CD4-positive, alpha-beta T cell treated with Interleukin-21 for 1 hour (primary cell): ENCODE measurements at places on chromosomes 4 and X.

- no peak for DNase-seq
These were observed 51.5 kb upstream of the GPRIN3 start for GRCh38 chr4:89358935-89359638.

GRCh38 chr4:74157154-74157553, 764 bp upstream of the MTHFD2L start:
- no peak for DNase-seq

- no peak for DNase-seq
These were observed 171.4 kb downstream of the AASDH start for GRCh38 chr4:56215901-56216300.

GRCh38 chr4:16694173-16694883, 204.1 kb downstream of the LDB2 start:
- no peak for DNase-seq

- DNase-seq = no peak
These were observed 42.2 kb upstream of the PUDP start for GRCh38 chrX:7190157-7190556.

DNA sequence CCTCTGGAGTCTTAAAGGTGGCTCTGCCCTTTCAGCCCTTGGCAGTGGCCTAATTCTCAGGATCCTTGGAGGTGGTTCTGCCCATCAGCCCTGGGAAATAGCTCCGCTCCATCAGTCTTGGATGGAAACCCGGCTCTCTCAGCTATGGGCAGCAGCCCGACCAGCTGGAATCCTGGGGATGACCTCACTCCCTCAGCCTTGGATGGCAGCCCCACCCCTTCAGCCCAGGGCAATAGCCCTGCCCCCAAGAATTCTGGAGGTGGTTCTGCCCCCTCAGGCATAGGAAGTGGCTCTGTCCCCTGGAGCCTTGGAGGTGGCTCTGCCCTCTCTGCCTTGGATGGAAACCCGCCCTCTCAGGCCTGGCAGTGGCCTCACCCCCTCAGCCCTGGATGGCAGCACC, 127.7 kb downstream of the RBMX2 start:
- DNase-seq = no peak

DNA sequence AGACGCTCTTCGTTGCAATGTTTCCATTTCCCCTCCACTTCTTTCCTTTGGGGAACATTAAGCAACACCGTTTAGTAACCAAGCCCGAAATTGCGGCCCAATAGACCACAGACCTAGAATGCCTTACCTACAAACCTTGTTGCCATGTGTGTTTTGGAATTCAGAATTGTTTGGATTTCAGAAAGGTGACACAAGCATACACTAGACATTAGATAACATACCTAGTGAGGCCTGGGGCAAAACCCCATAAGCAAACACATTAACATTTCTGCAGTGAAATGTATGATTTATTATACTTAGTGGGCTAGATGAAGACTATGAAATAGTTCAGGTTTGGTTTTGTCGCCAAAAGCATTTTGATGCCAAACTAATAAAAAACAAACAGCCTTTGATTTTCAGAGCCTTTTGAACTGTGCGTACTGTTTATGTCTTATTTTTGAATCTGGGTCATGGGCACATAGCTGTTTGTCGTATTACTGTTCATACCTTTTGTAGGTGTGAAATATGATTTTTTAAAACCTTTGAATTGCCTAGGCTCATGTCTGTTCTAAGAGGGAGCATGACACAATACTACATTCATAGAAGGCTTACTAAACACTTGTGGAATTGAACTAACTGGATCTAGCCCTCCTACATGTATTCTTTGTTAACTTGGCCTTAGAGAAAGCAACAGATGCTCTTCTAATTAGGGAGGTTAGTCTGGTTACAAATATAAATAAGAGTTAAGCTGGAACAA, 88.6 kb upstream of the TMEM164 start:
- no peak for DNase-seq

DNA sequence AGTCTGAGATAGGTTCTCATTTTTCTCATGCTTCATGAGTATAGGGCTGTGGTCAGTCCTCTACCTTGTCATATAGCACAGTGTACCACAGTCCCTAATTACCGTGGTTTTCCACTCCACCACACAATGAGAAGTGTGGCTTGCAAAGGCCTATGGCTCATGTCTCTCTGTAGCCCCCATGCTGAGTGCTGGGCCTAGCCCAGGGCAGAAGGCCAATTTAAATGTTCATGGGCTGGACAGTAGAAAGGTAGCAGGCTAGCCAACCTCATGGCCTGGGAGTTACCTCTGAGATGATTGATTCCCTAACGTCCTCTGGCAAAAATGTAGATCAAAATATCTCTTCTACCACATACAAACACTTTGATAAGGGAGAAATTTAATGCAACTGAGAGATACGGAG, 222.5 kb downstream of the AFF2 start:
- no peak for DNase-seq
